ENCODE measurements at places on chromosomes 5 and 9.

DNA sequence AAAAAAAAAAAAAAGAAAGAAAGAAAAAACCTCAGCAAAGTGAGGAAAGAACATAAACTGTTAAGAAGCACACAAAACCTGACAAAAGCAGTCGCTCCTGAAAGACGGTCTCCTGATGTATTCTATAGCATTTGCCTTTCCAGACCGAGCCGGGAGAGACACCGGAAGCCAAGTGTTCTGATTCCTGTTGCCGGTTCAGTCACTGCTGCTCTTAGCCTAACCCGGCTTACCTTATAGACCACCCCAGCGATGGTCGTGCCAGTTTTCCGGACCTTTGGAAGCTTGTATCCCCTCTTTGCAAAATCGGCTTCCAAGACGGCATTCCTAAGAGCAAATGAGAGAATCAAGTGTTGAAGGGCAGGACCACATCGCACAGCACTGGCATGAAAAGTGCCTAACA lies 630 bp downstream of the PSMB7 start:
- DNase-seq, result no peak

DNA sequence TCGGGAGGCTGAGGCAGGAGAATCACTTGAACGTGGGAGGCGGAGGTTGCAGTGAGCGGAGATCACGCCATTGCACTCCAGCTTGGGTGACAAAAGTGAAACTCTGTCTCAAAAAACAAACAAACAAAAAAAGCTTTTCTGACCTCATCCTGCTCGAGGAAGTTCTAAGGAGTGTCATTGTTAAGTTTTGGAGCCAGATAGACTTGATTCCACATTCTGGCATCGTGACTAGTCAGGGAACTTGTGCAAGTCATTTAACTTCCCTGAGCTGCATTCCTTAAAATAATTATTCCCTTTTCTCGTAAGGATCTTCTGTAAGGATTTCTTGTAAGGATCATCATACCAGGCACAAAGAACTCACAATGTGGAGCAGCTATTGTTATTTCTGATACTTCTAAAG lies 26.2 kb downstream of the SNX24 start:
- no peak for DNase-seq

GRCh38 chr9:37936965-37937364 lies 33.0 kb upstream of the SLC25A51 start:
- no peak for DNase-seq

DNA sequence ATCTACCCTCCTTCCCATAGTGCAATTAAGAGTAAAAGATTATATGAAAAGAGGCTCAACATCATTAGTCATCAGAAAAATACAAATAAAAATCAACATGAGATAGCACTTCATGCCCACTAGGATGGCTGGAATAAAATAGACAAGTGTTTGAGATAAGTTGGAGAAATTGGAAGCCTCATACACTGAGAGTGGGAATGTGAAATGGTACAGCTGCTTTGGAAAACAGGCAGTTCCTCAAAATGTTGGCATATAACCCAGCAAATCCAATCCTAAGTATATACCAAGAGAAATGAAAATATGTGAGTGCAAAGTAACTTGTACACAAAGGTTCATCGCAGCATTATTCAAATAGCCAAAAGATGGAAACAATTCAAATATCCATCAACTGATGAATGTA lies 9.8 kb downstream of the SPATA31D3 start:
- no peak for DNase-seq

DNA sequence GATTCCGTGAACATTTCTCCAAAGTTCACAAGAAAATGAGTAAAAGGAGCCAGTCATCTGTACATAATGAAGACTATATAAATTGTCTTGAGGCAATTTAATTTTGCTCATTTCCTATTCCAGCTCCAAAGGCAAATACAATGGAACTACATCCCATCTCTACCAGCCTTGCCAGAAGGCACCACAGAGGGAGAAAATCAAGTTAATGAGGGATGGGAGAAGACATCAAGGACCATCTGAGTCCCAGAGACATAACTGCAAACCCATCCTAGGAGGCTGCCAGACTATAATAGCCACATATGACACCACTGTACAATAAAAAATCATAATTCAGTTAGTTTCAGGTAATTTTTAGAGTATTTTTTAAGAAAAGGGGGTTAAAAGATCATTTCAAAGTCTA lies 136.3 kb upstream of the RGMB start:
- DNase-seq, result no peak

DNA sequence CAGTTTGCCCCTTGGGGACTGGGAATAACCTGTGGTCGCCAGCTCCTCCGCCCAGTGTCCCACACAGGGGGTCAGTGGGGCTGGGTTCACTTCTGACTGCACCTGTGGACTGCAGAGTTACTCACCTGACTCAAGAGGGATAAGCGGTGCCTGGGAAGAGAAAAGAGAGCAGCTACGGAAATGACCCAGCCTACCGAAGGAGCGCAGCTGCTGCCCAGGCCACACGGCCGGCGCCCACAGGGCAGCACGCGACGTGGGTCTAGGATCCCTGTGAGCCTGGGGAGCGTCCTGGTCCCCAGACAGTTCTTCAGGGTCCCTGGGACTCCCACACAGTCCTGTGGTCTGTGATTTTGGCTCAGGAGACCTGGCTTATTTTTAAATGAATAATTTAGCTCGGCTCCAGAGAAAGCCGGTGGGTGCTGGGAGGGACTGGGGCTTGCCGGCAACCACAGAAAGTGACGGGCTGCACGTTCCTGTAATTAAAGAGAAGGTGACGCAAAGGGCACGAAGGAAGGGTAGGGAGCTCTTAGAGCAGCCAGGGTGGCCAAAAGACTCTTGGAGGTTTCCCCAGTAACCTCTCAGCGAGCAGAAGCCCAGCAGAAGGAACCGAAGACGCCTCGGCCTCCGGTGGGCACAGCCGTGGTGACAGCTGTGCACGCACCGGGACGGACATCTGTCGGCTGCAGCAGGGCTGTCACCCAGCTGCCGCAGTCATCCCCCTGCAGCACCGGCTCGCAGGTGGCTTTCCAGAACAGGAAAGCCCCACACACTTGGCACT lies 97.5 kb upstream of the FCN2 start:
- DNase-seq, result no peak

DNA sequence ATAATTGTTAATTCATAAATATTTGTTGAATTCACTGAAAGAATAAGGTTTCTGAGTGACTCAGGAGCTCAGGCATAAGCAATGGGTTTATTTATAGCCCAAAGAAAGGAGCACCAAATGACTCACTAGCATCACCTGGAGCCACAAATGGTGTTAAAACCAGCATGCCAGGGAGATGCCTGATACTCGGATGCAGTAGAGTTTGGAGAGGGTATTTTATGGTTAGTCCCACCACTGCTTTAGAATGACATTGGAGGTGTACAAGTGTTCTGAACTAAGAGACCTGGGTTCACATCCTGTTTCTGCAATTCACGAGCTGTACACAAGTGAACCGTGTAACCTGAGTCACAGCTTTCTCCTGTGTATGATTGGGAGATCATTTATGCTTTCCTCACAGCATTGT lies 25.2 kb downstream of the CCL28 start:
- DNase-seq, result no peak

DNA sequence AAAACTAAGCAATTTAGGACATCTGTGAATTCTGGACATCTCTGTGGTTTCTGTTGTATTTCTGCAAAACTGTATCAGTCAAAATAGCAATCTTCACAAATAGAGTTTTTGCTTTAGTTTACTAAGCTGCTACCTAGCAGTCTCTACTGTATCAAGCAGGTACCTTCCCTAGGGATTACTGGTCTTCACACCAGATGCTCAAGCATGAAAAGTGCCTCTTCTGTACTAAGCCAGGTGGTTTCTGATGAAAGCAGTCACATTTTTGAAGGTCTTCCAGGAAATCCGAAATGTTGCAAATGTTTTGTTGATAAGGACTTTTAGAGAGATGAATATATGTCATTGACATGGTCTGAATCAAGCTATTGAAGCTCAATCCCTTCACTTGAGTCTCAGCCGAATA lies 540.0 kb downstream of the KCTD16 start:
- DNase-seq, result no peak

- no peak for DNase-seq
Measured at GRCh38 chr5:44943647-44944046, 134.9 kb downstream of the MRPS30 start.

DNA sequence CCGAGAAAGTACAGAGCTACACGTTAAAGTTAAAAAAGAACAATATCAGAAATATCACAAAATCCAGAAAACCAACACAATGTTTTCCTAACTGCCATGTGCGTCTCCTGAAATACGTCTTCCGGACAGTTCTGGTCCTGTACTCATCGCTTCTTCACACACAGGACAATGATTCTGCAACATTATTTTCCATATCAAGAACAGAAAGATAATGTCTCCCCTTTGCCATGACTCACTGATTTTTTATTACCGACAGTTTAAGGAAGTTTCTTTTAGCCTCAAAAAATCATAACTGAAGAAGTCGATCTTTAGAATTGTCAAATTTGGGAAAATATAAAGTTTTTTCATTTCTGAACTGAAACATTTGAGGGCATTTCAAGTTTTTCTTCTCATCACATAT lies 2.5 kb downstream of the TBC1D9B start:
- DNase-seq, result no peak

GRCh38 chr5:132427281-132428146 lies 58.0 kb downstream of the SLC22A5 start:
- peak; percentile 59 for DNase-seq

- no peak for DNase-seq
Measured at GRCh38 chr5:131523500-131524185, 111.4 kb downstream of the RAPGEF6 start.

- no peak for DNase-seq
Measured at GRCh38 chr9:109307380-109308240, 13.2 kb downstream of the EPB41L4B start.

DNA sequence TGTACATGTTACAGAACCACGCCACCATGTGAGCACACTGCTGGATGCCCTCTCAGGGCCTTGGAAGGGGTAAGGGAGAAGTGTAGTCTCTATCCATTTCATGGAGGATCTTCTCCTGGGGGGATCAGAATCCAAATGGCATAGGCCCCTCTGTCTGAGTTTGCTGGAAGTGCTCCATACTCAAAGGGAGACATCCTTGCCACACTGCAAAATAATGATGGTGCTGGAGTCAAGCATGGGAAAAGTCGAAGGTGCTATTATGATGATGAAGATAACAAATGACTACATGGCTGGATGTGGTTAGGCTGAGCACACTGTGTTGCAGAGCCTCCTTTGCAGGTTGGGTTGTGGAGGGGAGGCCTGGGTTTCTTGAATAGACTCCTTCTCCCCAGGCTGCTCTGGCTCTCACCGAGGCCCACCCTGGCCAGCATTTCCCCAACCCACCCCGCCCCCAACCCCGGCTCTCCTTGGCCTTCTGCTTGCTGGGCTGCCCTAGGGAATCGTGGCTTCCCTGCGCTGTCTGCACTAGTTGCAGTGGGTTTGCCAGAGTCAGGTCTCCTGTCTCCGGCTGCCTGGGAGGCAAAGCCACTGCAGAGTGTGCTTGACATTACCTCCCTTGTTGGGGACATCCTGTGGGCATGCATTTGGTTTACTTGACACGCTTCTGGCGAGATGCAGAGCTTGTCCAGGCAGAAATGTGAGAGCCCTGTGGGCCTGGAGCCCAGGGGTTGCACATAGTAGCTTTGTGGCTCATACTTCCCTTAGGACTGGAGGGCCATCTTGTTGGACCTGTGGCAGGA lies 3.0 kb downstream of the MVB12B start:
- DNase-seq, result no peak

GRCh38 chr5:82365744-82366228 lies 87.6 kb upstream of the RPS23 start:
- peak; percentile 69 for DNase-seq

- DNase-seq, result no peak
Measured at GRCh38 chr5:171692107-171692506, 93.5 kb upstream of the SMIM23 start.

DNA sequence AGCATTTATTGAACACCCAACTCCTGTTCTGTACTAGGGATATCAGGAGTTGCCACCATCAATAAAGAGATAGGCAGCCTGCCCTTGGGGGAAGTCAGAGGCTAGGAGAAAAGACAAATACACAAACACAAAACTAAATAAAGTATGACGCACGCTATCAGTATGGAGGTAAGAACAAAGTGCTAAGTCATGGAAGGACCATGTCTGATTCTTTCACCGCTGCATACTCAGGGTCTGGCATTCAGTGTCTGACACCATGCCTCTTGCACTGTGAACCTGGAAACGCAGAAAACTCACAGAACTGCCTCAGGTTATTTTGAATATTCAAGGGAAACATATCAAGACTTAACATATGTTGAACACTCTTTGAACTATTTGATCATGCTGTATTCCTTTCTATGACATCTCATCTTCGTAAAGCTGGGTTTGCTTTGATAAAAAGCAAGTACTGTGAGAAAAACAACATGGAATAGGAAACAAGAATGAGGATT lies 65.3 kb downstream of the ADAMTSL1 start:
- no peak for DNase-seq

- no peak for DNase-seq
Measured at GRCh38 chr5:37736397-37736796, 103.4 kb downstream of the GDNF start.

- no peak for DNase-seq
Measured at GRCh38 chr5:108730617-108731340, 16.9 kb upstream of the FER start.

- DNase-seq, result no peak
Measured at GRCh38 chr5:35308421-35308820, 78.1 kb upstream of the PRLR start.

DNA sequence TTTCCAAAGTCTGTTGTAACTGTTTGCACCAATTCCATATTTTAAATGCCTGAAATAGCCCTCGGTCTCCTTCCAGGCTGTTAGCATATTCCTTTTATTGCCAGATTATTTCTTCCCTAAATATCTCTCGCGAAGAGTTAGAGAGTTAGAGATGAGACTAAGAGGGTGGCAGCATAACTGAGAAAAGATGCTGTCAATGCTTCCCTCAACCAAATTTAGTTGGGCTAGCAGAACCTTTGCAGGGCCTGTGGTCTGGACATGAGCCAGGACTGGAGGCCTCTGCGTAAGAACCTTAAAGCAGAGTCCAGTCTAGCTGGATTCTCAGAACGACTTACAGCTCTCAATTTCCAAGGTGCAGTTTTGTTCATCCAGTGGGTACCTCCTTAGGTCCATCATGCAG lies 135.9 kb downstream of the GABRB2 start:
- DNase-seq, result no peak

- no peak for DNase-seq
Measured at GRCh38 chr9:134502266-134502791, 139.3 kb upstream of the COL5A1 start.

- DNase-seq, result no peak
Measured at GRCh38 chr9:84239343-84239742, 101.2 kb downstream of the SLC28A3 start.

DNA sequence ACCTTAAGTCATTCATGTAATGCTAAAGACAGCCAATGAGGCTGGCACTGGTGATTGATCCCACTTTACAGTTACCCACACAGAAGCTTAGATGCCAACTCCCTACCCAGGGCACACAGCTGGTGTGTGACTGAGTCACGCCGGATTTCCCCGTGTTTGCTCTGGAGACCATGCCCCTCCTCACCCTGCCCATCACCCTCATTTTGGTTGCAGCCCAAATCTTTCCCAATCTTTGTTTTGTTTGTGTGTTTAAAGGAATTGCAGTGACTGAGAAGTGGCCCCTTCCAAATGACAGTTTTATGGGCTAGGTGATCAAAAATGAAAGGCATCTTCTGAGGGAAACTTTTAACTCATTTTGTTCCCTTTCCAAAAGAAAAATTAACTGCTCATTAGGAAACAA lies 10.9 kb downstream of the FBXL7 start:
- DNase-seq, result no peak
